ENCODE measurements at places on chromosomes 2 and 18.

GRCh38 chr18:65988386-65988785, 237.6 kb downstream of the CDH7 start:
- DNase-seq, result no peak

GRCh38 chr18:23650968-23651927, 11.5 kb downstream of the ANKRD29 start:
- DNase-seq, result peak; percentile 57

- DNase-seq, result peak; percentile 54
Measured at GRCh38 chr2:127086990-127087790, 19.8 kb downstream of the BIN1 start.

- DNase-seq, result no peak
Measured at GRCh38 chr2:203543898-203544328, 8.8 kb upstream of the RAPH1 start.
